ENCODE measurements at places on chromosomes 7 and 10.
A peak's percentile ranks its signal among the peaks of the same experiment; 100 is the strongest.

DNA sequence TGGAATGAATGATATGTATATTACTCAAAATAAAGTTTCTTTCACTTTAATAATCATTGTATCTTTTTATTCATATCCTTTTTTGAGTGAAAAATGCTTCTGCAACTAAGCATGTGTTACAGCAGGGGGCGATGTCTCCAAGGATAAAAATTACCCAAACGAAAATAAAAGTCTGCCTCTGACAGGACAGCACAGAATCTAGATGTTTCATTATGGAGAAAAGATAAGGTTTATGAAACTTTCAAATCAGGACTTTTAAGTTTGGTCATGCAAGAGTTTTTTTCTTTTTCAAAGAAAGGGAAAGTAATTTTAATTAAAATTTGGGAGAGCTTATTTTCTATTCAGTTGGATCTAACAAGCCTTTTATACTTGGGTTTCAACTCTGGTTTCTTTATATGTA, 48.4 kb downstream of the TES start:
- peak; percentile 14 for DNase-seq

- DNase-seq: no peak
Measured at GRCh38 chr7:9921326-9921725, 1052.3 kb upstream of the PHF14 start.

DNA sequence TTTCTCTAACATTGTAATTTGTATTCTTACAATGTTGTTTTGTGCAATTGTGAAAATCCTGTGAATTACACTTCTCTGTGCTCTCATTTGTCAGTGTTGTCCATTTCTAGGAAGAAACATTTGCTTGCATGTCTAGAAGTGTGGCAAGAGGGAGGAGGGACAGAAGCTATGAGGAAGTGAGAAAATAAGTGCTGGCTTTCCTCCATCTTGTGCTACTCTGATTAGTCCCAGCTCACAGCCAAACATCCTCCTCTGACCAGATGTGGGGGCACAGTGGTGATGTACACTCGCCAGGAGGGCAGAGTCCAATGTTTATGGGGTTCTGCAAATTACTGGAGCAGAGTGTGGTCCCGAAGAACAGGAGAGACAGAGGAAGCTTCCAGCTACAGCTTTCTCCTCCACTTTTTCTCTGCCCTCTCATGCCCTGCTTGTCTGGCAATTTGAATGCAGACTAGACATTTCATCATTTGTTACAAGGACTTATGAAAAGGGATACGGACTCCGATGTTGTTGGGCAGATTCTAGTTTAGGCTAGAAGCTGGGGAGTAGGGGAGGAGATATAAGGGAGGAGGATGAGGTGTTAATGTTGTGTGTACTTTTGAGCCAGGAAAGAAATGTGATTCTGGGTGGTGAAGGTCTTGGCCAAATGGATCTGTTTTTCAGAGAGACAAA, 131.0 kb upstream of the C1GALT1 start:
- no peak for DNase-seq

- peak; percentile 23 for DNase-seq
Measured at GRCh38 chr10:1737222-1738061, at the start of gene ADARB2. TSS of gene ADARB2 (minus strand) at chr10:1737525.

DNA sequence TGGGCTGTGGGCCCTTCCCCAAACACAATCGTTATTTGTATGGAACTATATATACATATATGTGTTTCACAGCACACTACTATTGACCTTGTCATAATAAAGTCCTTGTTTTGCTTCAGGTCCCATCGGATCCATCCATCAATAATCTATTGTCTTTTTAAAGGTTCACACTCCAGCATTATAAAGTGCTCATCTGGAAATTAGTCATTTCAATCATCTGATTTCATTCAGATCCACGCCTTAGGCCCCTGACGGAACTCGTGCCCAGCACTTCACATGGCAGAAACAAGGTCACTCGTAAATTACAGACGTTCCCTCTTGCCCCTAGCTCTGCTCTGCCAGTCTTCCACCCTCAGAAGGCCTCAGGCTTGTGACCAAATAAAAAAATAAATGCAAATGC, 133.1 kb upstream of the PPP2R2D start:
- DNase-seq: no peak

DNA sequence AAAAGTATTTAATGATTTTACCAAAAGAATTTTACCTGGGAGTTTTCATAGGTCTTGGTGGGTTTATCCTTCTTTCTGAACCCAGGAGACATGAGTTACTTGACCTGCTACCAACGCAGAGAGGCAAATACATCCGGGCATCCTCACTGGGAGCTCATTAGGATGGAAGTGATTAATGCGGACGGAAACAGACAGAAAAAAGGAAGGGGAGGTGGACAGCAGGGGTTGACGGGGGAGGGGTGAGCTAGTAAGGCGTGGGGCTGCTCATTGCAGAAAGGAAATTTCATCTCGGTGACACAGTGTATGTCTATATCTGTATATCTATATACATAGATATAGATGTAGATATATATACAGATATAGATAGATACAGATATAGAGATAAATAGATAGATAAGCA, 408.2 kb upstream of the ADARB2 start:
- DNase-seq: no peak

- no peak for DNase-seq
Measured at GRCh38 chr7:90839727-90840291, 243.7 kb downstream of the CDK14 start.

DNA sequence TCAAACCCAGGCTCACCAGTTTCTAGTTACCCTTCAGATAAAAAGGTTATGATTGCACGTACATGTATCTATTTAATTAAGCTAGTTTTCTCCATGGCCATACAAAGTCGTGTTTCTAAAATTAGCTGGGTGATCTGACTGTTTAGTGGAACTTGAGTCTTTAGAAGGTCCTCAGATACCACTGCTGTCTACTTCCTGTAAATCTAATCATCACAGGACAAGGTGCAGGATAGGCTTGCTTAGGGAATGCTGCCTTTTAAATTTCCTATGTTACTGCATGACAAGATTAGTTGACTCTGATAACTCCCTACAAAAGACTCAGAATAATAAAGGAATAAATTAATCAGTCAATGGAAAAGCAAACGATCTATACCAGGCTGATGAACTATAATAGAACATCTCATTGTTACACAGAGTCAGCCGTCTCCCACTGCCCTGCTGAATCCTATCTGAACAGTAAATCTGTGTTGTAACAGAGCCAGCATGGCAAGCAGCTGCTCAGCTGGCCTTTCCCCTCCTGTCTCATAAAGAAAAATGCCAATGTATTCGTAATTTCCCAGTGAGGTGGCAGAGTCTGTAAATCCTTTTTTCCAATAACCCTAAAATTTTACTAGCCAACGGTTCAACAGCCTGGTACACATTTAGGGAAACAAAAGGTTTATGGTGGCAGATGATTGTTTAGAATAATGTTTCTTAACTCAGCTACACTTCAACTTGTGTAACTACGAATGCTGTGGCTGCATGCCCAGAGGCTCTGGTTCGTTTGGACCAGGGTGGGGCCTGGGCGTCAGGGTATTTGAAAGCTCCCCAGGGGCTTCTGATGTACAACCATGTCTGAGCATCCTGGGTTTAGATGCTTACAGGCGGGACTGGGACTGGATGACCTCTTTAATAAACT, 318.0 kb downstream of the PAXIP1 start:
- no peak for DNase-seq

DNA sequence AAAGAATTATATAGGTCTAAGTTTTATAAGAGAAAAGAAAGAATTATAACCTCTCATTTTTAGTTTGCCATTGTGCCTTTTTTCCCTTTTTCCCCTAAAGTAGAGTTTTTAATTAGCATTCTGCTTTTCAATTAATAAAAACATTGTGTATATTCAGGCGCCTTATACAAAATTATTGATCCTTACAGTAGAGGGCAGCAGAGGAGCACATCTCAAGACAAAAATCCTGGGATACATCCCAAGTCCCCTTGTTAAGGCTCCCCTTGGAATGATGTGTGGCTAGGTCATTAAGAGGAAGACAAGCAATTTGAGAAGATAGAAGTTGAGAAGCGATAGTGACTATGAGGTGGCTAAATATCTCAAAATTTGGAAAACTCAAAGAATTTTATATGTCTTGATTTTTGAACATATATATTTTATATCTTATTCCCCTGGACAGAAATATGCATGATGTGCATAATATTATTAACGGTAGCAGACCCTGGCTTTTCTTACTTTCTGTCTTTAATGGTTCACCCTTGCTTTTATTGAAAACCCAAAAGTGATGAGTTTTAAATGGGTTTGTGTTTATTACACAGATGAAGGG, 19.1 kb upstream of the TPK1 start:
- DNase-seq: no peak

- no peak for DNase-seq
Measured at GRCh38 chr7:110922906-110923305, 168.0 kb upstream of the LRRN3 start.

GRCh38 chr10:21625623-21626229, 91.7 kb downstream of the MLLT10 start:
- DNase-seq: no peak

- no peak for DNase-seq
Measured at GRCh38 chr10:6327961-6328698, 125.4 kb downstream of the PFKFB3 start.

DNA sequence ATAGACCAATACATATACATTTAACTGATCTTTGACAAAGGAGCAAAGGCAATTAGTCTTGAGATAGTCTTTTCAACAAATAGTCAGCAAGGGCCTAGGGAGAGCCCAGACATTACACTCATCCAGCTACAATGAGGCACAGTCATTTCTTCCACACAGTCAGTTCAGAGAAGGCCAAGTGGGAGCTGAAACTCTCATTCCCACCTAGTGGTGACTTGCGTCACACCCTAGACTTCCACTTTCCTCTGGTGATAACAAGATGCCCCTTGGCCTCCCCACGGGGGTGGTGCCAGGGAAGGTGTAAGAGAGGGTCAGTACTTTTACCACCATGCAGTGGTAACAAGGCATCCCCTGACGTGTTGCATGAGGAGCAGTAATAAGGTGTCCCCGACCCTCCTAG, 8.0 kb downstream of the FRMPD2 start:
- DNase-seq: no peak

- no peak for DNase-seq
Measured at GRCh38 chr7:151936207-151936606, 20.0 kb upstream of the GALNTL5 start.

DNA sequence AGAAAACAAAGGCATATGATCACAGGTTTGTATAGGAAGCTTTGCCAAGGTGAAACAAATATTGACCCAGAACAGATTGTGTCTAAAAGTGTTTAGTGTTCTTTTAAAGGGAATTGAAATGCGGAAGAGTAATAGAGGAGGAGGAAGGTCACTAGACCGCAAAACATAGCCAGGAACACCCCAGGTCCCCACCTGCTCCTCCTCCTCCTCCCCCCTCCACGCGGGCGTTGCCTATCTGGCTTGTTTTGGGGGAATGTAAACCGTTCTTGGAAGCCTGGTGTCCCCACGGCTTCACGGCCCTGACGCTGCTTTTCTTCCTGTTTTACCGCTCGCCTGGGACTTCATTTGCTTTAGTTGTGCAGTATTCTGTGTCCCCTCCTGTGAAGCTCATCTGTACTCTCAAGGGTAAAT, 81.0 kb upstream of the PFKP start:
- no peak for DNase-seq

- DNase-seq: no peak
Measured at GRCh38 chr7:100687751-100688300, 6.2 kb downstream of the GIGYF1 start.

- DNase-seq: no peak
Measured at GRCh38 chr7:37601321-37601720, 82.2 kb upstream of the GPR141 start.

DNA sequence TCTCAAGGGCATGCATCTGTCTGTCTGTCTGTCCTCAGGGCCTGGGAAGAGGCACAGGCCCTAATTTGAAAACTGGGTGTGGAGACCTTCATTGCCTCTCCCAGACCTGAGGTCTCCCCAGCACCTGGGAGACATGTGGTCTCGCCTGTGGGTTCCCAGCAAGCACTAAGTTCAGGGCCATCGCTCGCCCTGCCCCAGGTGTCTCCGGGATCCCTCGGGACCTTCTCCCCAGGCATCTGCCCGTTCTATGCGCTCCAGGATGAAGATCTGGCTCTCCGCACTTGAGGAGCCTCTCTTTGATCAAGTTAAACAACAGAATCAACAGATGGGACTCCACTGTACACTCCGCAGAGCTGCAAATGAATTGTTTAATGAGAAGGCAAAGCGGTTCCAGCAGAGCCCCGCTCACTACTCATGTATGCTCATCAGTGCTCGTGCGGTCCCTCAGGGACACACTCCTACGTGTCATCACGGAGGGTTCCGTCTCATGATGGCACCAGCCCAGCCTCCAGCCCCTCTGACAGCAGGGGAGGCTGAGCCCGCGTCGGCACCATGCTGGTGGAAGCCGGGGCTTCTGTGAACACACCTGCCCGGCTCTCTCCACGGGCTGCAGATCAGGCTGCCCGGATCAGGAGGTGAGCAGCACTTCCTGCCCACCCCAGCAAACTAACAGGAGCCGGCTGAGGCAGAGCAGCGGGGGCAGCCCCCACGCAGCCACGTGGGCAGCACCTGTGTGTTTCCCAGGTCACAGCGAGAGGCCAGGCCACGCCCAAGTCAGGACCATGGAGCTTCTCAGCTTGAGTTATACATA, 132.8 kb downstream of the TCERG1L start:
- no peak for DNase-seq

- no peak for DNase-seq
Measured at GRCh38 chr7:80646083-80646865, 7.8 kb downstream of the CD36 start.

- DNase-seq: no peak
Measured at GRCh38 chr7:12949060-12949931, 261.9 kb downstream of the ARL4A start.

GRCh38 chr7:40348126-40348728, 213.4 kb downstream of the SUGCT start:
- no peak for DNase-seq

DNA sequence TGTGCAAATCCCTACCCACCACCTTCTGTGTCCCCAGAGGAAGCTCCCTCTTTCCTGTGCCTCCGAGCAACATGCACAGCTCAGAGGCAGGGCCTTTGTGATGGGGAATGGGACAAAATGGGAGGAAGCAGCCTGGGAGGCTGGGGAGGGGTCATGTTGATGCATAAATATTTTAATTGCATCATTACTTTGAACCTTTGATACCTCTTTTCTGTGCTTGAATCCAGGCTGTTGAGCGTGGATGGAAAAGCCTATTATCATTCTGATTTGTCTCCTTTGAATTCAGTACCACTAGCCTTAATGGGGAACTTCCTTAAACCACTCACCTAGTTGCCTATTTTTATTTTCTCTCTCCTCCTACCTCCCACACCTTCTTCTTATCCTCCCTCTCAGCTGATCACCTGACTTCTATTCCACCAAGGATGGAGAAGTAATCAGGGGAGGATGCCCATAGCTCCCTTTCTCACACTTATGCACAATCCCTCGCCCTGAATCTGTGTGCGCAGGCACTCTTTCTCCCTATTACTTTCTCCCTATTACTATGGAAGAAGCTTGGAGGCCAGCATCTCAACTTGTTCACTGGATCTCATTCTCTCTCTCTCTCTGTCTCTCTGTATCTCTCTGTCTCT, 78.5 kb downstream of the SEC61G start:
- no peak for DNase-seq
